Mesothelial cell of epicardium (in vitro differentiated cells): ENCODE measurements at places on chromosomes 12 and 14. TPM values are rescaled to one million over a fixed set of nuclear protein-coding genes. Genes with fewer than 3 reads are reported as not detected.

The INHBC gene
- 0.24 to 0.32 TPM (median 0.31 TPM) in 3 replicates for total RNA-seq

The DCTN2 gene
- total RNA-seq = 102 to 103 TPM (median 102 TPM) in 3 replicates

GRCh38 chr12:6294156-6295093, 16.1 kb upstream of the PLEKHG6 start:
- no peaks in the 10 kb centered on the region for H3K27me3 ChIP-seq
- DNase-seq = no peak
- H3K27ac ChIP-seq = peak overlapping the region; percentile 74
- H3K36me3 ChIP-seq = no peaks in the 10 kb centered on the region
- peaks cover 14% of the 10 kb centered on the region for H3K4me1 ChIP-seq

DNA sequence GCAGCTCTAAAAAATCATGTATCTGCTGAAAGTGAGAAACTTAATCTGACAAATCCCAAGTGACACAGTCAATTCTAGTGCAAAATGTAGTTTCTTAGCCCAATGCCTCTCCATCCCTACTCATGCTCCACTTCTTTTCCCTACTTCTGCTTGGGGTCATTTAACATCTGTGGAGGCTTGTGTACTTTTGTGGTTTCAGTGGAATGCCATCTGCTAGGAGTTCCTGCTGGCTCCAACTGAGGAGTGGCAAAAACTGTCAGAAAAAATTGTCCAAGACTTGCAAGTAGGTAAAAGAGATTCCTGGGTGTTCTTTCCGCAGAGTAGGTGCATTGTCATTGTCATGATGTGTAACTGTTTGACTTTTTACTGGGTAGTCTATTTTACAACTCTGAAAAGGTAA, 12.5 kb upstream of the AVPR1A start:
- peaks cover 40% of the 10 kb centered on the region for H3K27me3 ChIP-seq
- no peak overlapping the region for H3K27ac ChIP-seq
- no peak for DNase-seq
- no peak overlapping the region for H3K4me3 ChIP-seq
- no peaks in the 10 kb centered on the region for H3K4me1 ChIP-seq
- no peaks in the 10 kb centered on the region for H3K36me3 ChIP-seq

- H3K27me3 ChIP-seq = peaks cover 37% of the 10 kb centered on the region
- peaks cover 36% of the 10 kb centered on the region for H3K4me1 ChIP-seq
- DNase-seq = no peak
- H3K4me3 ChIP-seq = peak overlapping the region; percentile 77
These were observed 9.8 kb downstream of the CPNE6 start for GRCh38 chr14:24080888-24081738.
